Mammary epithelial cell (primary cell): ENCODE measurements at places on chromosomes 4 and X. TPM values are rescaled to one million over a fixed set of nuclear protein-coding genes. Genes with fewer than 3 reads are reported as not detected.

Gene SYP
- 0.45 and 0.49 TPM in 2 replicates for total RNA-seq

Gene HHIP
- total RNA-seq: 0.17 TPM

Gene NPY5R
- not detected in 2 replicates for total RNA-seq

Gene ARL9
- total RNA-seq: 0.40 and 0.42 TPM in 2 replicates

Gene TCEAL7
- total RNA-seq: 9.8 TPM

Gene BTC
- total RNA-seq: 2.5 TPM

Gene DUSP9
- 0.50 TPM for total RNA-seq

Gene CCSER1
- 12.0 TPM for total RNA-seq

Gene GABRE
- 26.5 TPM for total RNA-seq

Gene RAI2
- 0.64 TPM in 1 of 2 replicates, not detected in the other for total RNA-seq
